ENCODE measurements at places on chromosomes 3 and 15.
A peak's percentile ranks its signal among the peaks of the same experiment; 100 is the strongest.

DNA sequence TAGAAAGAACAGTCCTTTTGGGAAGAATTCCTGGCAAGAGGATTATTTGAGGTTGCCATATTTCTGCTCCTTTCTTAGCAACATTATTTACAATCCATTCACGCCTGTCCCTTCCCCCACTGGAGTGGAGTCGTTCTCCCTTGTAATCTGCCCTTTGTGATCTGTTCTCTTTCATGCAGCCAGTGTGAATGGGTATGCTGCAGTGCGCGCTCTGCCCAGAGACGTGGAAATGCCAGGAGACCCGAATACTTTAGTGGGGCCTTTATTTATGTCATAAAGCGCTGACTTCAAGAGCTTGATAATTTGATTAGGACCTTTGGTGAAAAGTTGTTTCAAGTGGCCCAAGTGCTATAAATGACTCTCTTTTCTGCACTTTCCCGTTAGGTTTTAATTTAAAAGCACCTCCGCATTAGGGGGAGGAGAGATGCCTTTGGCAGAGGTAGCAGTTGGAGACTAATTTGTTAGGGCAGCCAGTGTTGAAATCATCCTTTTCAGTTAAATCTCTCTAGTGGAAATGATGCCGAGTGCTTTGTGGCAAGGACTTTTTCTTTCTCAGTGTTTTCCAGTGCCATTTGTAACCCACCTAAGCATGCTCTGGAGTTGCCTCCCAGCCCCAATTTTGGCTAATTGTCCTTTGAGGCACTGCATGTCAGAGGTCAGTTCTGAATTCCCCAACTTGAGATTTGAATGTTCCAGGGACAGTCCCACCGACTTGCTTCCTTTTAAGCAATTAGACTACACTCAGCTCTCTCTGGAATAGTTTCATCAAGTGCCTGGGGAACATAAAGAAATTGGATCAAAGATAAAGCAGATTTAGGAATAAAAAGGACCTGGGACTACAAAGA lies 52.4 kb downstream of the PSMD6 start:
- peak; percentile 63 for DNase-seq

- DNase-seq = no peak
These were observed 913 bp upstream of the WNT7A start for GRCh38 chr3:13880811-13881156.

DNA sequence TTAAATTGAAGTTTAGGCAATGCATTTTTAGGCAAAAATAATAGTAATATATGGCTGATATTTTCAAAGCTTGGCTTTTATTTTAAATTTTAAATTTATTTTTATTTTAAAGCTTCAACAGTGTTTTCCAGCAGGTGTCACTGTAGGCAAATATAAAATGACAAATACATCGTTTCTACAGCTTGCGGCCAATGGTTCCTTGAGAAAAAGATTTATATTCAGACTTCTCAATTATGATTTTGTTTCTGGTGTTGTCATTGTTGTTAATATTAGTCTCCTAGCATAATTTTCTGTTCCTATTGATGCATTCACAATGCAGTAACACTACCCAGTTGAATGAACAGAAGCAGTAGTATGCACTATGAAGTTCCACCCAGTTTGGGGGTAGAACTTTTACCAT lies 220.7 kb upstream of the DNAJC19 start:
- DNase-seq = peak; percentile 56

- DNase-seq = no peak
These were observed 51.7 kb upstream of the CTDSPL start for GRCh38 chr3:37809846-37810447.

GRCh38 chr3:43017004-43017403 lies 37.9 kb downstream of the GASK1A start:
- DNase-seq = no peak

DNA sequence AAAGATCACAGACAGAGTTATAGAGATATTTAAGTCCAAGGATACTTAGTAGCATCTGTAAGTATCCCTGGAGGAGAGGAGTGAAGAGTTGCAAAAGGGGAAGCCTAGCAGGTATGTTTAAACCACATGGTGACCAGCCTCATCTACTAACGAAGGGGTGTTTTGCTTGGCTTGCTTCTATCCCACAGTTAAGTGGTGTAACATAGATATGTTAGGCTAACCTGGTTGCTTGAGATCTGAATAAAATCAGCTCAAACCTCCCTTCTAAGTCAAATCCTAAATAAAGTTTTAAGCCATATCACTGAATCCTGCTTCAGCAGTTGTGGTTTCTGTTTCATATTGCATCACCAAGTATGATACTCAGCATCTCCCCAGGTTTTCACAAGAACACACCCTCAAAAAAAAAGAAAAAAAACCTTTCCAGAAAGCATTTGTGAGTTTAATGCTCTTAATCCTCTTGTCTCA lies 880.2 kb downstream of the ROBO1 start:
- DNase-seq = no peak

DNA sequence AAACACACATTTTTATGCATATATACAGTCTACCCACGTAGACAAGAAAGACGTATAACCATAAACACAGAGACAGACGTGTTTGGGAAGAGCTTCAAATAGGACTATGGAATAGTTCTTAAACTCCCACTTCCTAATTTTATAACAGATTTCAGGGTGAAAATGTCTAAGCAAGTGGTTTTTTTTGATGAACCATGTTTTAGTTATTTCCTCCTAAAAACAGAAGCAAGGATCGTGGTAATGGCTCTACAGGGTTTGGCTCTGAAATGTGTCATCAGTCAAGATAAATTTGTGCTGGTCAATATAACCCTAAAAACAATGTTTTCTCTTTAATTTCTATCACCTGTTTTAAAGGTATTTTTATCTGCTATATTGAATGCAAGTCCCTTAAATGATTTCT lies 58.2 kb downstream of the FMN1 start:
- no peak for DNase-seq

DNA sequence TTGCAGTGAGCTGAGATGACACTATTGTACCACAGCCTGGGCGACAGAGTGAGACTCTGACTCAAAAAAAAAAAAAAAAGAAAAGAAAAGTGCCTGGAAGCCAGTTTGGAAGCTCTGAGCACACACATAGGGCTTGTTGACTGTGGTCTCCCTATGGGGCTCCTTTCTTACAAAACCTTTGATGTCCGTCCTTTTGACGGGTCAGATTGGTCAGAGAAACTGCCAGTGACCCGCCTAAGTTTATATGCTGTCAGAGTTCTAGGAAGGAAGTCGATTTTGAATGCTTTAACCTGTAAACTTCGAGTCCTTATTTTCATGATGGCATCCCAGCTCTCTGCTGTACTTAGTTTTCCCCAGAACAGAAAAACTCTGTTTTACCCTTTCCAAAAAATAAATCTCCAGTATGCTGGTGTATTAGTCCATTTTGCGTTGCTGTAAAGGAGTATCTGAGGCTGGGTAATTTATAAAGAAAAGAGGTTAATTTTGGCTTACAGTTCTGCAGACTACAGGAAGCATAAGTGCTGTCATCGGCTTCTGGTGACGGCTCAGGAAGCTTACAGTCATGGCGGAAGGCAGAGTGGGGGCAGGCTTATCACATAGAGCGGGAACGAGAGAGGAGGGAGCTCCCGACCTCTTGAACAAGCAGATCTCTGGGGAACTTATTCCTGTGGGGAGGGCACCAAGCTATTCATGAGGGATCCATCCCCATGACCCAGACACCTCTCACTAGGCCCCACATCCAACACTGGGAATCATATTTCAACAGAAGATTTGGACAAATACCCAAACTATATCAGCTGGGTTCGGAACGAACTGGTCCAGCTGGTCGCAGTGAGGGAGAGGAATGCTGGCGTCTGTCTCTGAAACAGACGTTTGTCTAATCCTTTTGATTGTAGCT lies 72.3 kb downstream of the LMLN start:
- no peak for DNase-seq

DNA sequence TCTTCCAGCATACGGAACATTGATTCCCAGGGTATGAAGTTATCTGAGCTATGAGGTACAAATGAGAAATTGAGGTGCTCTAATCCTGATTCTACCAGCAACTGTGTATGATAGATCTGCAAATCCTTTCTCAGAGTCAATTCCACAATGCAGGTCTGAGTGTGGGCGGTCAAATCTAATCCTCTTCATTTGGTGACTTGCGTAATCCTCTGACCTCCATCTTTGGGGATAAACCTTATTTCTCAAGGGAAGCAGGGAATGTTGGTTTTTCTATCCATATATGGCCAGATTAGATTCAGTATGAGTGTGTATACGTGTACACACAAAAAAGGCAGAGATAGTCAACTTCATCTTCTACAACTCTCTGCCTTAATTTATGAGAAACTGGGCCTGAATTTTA lies 348.4 kb upstream of the IL12A start:
- no peak for DNase-seq

DNA sequence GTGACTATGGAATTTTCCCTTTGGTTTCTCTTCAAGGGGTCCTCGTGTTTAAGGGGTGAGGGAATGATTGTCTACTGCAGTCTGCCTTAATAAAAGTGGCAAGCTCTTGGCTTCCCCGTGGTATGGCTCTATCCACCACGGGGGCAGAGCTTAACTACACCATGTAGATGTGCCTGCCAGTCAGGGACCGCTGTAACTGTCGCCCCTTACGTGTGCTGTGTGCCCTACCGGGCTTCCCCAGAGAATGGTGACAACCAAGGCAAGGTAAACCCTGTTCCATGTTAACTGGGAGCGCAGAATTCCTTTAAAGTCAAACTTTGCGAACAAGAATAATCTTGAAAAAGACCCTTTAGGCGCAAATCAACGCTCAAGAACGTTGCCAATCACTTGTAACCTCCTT lies 966 bp upstream of the C3orf80 start:
- DNase-seq = no peak

GRCh38 chr3:127158614-127159229 lies 34.2 kb upstream of the PRR23E start:
- DNase-seq = peak; percentile 71

DNA sequence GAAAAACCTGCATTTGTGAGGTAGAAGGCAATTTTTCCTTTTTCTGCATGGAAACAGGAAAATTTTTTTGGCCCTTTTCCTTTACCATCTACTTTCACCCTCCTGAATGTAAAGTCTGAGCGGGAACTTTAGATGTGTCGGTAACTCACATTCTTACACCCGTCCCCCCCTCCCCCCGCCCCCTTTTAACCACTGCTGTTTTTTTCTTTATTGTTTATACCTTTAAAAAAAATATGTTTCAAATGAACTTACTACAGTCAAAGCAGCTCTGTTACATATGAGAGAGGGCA lies 487 bp upstream of the HES1 start:
- no peak for DNase-seq

GRCh38 chr15:55532944-55533343 lies 24.9 kb upstream of the DNAAF4 start:
- DNase-seq = no peak

DNA sequence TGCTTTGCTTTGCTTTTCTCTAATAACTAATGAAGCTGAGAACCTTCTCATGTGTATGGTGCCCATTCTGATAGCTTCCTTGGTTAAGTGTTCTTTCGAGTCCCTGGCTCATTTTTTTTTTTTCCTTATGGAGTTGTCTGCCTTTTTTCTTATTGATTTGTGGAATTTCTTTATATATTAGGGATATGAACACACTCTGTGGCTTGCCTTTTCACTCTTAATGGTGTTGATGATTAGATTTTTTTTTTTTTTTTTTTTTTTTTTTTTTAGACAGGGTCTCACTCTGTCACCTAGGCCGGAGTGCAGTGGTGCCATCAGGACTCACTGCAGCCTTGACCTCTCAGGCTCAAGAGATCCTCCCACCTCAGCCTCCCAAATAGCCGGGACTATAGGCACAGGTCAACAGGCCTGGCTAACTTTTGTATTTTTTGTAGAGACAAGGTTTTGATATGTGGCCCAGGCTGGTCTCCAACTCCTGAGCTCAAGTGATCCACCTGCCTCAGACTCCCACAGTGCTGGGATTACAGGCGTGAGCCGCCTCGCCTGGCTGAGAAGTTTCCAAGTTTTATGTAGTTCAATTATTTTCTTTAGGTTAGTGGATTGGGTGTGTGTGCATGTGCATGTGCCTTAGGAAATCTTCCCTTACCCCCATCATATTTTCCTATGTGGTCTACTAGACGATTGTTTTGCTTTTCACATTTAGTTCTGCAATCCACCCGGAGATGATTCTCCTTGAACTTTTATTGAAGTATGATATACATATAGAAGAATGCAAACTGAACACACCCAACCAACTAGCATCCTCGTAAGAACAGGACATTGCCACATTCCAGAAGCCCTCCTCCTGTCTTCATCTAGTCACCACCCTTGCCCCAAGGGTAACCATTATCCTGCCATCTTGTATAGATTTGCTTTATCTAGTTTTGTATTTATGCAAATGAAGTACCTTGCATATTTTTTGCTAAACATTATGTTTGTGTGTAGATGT lies 1.7 kb upstream of the SNRPA1 start:
- no peak for DNase-seq

DNA sequence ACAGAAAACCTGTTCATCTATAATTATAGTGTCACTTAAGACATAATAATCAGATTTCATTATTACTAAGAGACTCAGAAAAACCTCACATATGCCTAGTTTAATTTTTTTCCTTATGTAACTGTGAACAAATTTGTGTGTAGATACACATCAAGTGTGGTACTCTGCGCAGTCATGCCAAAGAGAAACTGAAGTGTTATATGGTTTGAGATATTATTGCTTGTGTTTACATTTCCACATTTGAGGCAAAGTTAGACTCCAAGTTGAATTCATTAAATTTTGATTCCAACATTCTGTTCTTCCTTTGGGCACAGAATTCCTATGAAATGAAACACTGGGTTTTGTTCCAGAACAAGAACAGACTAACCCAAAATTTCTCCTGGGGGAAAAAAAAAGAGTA lies 2.2 kb downstream of the MBNL1 start:
- DNase-seq = peak; percentile 28

GRCh38 chr15:94674296-94674695 lies 442.9 kb downstream of the MCTP2 start:
- no peak for DNase-seq

GRCh38 chr3:23650371-23651140 lies 155.2 kb upstream of the UBE2E1 start:
- no peak for DNase-seq

DNA sequence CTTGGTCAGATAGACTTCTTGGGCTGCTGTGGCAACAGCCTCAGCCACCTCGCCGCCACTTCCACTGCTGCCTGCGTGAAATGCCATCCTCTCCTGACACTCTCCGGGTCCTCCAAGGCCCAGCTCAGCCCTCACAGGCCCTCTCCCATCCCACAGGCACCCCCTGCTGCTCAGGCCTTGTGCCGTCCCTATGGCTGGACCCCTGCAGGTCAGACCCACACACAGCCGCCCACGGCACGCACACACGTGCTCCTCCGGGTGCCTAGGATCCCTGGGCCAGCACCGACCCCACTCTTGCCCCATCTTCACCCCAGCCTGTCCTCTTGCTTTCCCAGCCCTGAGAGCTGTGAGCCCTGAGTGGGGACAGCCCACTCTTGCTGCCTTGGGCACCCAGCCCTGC lies 19.7 kb downstream of the CFAP100 start:
- no peak for DNase-seq

GRCh38 chr3:58176827-58177489 lies 33.8 kb downstream of the DNASE1L3 start:
- peak; percentile 60 for DNase-seq

DNA sequence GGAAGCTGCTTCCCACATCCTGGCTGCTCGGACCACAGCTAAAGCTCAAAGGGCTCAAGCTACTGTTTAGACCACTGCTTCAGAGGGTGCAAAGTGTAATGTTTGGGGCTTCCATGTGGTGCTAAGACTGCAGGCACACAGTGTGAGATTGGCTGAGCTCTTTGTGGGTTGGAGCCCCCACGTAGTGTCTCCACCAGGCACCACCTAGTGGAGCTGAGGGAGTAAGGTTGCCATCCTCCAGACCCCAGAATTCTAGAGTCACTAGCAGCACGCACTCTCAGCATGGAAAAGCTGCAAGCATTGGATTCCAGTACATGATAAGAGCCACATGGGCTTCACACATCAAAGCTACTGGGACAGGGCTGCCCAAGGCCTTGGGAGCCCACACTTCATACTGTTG lies 9.3 kb downstream of the MKRN3 start:
- no peak for DNase-seq
